Left lobe of liver (tissue), 2 donors: ENCODE measurements at places on chromosomes 2 and 18.

- DNase-seq: no peak
Observed at GRCh38 chr2:9681427-9681817, 50.6 kb upstream of the YWHAQ start.

GRCh38 chr2:25664183-25664964, 9.0 kb downstream of the DTNB start:
- no peak for DNase-seq

- DNase-seq: no peak
Observed at GRCh38 chr2:31660812-31661335, 80.1 kb upstream of the SRD5A2 start.

GRCh38 chr2:25618676-25619075, 54.7 kb downstream of the DTNB start:
- DNase-seq: no peak

DNA sequence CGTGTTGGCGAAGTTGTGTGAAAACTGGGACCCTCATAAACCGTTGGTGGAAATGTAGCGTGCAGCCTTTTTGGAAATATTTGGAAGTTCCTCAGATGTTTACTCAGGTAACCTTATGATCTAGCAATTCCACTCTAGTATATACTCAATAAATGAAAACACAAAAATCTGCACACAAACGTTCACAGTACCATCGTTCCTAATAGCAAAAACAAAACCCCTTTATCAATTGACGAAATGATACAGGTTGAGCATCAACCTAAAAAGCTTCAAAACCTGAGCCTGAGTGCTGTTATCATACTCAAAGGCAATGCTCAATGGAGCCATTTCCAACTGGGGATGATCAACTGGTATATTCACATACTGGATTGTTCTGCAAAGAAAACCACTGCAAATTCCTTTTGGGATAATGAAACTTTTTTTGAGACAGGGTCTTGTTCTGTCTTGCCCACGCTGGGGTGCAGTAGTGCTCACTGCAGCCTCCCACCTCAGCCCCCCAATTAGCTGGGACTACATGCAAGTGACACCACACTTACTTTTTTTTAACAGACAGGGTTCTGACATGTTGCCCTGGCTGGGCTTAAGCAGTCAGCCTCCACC, 777 bp upstream of the C18orf32 start:
- DNase-seq: peak; percentile 33

DNA sequence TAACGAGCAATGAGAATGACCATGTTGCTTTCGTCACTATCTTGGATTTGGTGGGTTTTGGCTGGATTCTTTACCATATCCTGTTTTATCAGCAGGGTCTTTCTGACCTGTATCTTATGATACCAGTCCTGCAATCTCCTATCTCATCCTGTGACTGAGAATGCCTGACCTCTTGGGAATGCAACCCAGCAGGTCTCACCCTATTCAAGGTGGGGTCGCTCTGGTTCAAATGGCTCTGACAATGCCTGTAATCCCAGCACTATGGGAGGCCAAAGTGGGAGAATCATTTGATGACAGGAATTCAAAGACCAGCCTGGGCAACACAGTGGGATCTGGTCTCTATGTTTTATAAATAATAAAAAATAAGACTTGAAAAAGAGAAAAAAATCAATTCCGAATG, 173.5 kb downstream of the ACTR3 start:
- DNase-seq: no peak

- DNase-seq: no peak
Observed at GRCh38 chr2:236876642-236877041, 209.0 kb upstream of the COPS8 start.

DNA sequence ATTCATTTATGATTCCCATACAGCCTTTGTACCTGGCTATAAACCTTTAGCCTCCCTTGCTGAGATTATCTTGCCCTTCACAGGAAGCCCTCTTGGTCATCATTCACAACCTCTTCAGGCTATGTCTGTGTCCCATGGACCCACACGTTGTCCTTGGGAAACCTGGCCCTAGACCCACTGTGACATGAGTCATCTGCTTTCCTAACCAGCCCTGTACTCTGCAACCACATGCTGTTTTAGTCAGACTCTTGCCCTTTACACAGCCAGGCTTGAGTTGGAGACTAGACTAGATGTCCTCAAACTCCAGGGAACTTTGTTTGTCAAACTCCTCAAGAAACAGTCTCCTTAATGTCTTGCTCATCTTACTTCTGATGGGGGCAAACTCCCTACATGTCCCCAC, 229.3 kb upstream of the ZSWIM2 start:
- DNase-seq: no peak

DNA sequence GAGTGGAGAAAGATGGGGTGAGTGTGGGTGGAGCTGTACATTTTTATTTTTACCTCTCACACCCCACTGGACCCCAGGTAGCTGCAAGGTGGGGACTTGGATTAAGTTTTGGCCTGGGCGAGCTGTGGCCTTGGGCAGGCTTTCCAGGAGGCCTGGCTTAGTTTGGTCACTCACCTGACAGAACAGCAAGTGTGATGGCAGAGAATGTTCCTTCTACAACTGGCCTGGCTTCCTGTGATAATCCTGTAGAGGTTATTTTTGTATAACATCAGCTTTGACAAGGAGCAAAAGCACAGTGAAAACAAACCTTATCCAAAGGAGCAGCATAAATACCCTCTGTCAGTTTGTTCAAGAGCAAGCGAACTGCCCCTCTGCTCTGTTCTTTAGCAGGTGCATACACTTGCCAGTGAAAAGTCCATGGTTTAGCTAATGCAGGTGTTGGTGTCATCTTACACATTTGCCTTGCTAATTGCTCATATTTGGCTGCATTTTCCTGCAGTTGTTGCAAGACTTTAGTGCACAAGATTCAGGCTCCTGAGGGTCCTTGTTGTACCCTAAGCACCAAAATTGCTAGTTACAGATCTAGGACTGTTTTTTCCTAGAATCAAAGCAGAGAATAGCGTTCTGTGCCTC, 6.3 kb downstream of the THNSL2 start:
- no peak for DNase-seq

DNA sequence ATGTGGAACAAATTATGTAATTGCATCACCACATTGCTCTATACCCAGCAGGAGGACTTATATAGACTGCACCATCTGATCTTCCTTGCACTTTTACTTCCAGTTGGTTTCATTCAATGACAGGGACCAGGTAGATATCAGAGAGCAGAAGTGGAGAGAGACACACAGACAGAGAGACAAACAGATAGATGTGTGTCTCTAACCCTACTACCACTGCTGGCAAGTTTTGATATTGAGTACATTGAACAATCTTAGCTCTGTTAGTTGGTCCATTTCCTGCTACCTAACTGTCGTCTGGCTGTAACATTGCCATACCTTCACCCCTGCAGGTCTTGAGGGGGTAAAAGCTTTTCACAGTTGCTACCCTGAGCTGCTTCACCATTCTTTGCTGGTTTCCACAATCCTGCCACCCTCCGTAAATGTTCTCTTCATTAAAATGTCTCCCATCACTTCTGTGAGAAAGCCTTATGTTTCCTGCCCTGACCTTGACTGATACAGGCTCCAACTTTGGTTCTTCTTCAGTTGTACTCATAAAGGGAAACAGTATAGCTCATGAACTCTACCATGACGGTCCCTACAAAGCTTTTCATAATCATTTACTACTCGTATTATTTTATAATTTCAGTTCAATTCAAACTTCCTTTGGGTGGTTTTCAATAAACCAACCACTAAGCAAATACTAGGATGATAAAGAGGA, 62.3 kb upstream of the ITGA4 start:
- no peak for DNase-seq

GRCh38 chr2:16454621-16455020, 211.0 kb downstream of the CYRIA start:
- DNase-seq: no peak

GRCh38 chr2:189066037-189066436, 91.9 kb downstream of the COL3A1 start:
- no peak for DNase-seq

GRCh38 chr2:165634855-165635254, 159.2 kb downstream of the GALNT3 start:
- DNase-seq: no peak

DNA sequence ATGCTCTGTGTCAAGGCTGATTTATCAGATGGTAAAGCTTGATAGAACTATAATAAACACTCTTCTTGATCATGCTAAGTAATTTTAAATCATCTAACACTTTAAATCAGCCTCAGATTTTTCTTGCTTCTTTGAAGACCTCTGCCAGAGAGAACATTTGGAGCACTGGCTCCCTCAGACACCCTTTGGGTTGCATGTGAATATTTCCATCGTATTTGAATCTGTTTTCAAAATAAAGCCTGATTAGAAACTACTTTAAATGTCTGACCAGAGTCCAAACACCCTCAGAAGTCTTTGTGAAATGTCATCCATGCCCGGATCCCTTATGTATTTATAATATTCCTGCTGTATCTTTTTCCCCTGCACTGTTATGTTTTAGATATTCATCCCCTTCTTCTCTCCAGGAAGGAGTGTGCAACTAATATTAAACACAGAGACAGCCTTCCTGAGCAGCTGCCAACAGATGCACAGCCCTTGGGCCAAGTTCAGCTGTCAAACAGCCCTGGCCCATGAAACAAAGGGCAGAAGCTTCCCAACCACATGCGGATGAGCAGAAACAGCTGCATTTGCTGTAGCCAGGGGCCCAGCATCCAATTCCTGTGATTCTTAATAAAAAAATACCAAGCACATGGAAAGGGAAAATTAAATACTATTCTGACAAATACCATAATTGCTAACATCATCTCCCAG, 46.5 kb downstream of the DPP10 start:
- no peak for DNase-seq

DNA sequence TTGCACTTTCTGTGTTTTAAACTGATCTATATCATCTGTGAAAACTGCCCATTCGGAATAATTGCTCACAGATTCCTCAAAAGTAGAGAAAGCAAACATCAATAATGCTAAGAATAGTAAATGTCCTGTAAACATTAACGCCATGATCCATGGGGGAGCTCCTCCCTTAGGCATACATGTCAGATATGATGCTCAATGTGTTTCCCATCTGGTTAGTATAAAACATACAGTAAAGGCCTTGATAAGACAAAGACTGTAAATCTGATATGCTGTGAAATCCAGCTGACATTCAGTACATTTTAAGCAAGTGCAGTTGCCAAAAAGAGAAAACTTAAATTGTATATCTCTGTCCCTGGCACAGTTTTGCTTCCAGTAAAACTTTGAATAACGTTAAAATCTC, 2.1 kb downstream of the DSEL start:
- no peak for DNase-seq

DNA sequence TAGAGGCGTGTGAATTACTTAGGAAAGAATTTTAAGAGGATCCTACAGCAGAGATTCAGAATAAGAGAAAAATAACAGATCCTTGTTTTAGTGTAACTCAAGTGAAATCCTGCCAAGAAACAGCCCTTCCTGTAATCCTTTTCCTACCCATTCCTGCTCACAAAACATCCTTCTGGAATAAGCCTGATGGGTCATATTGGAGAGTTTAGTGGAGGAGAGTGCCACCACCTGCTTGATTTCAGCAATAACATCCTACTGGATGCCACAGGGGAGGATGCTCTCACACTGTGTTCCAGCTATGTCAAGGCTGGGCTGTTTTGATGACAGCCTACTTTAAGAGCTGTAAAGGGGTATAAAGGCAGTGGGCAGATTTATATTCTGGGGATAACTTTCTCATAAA, 54.8 kb upstream of the CCDC178 start:
- no peak for DNase-seq

DNA sequence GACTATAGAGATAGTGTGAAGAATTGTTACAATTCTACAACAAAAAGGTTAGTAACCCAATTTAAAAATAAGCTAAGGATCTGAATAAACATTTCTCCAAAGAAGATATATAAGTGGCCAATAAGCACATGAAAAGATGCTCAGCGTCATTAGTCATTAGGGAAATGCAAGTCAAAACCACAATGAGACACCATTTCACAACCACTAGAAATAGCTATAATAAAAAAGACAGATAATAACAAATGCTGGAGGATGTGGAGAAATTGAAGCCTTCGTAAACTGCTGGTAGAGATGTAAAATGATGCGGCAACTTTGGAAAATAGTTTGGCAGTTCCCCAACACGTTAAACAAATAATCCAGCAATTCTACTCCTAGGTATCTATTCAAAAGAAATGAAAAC, 366.5 kb upstream of the POU3F3 start:
- DNase-seq: no peak

DNA sequence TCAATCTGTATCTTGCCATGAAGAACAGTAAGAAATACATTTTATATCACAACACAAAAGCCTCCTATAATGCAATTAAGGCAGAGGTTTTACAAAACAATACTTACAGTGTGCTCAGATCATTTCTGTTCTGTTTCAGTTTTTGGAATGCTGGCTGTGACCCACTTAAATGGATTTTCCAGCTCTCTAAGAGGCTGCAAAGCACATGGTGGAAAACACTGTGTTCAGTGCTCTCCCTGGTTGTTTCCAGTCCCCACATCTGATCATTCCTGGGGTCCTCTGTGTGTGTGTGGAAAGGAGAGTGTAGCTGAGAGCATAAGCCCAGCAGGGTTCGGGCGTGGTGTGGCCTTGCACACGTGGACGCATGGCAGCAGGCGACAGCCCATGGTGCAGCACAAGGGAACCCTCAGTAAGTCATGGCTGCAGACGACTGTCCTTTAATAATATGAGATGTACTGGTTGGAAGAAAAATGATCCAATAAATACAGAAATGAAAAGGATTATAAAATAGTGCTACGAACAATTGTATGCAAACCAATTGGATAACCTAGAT, 95.6 kb downstream of the FAM210A start:
- DNase-seq: no peak

DNA sequence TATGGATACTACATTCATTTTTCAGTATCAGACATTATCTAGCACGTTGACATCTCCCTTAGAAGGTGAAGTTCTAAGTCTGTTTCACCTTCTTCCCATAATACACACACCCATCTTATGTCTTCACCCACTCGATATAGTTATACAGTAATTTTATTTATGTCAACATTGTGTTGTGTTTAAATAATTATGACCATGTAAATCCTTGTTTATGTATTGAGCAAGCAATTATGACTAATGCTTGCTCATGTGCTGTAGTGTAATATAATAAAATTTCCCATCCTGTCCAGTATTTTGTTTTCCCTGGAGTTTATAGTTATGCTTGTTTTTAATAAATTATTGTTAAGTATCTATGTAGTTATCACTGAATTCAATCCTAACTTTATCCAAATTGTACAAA, 163.2 kb downstream of the MTX2 start:
- DNase-seq: no peak

DNA sequence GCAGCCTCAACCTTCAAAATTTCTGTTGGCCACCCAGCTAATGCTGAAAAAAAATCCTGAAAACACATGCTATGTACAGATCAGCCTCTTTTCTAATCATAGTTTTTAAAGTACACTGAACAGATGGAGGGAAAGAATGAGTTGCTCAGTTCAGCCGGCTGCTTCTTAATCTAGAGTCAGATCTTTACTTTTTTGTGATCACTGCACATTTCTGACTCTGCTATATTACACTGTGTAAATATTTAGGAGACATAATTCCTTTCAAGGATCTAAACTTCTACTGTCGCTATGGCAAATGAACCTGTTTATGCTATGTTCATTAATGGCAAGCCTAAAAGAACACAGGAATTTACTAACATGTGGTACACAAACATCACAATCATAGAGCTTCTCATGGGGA, 114.2 kb downstream of the SRBD1 start:
- no peak for DNase-seq
